Breast epithelium (tissue), 4 donors: ENCODE measurements at places on chromosomes 2 and 18.

- no peaks in the 10 kb centered on the region for H3K4me1 ChIP-seq
- no peaks in the 10 kb centered on the region for H3K36me3 ChIP-seq
Observed at GRCh38 chr18:11661430-11661829, 27.6 kb upstream of the GNAL start.

DNA sequence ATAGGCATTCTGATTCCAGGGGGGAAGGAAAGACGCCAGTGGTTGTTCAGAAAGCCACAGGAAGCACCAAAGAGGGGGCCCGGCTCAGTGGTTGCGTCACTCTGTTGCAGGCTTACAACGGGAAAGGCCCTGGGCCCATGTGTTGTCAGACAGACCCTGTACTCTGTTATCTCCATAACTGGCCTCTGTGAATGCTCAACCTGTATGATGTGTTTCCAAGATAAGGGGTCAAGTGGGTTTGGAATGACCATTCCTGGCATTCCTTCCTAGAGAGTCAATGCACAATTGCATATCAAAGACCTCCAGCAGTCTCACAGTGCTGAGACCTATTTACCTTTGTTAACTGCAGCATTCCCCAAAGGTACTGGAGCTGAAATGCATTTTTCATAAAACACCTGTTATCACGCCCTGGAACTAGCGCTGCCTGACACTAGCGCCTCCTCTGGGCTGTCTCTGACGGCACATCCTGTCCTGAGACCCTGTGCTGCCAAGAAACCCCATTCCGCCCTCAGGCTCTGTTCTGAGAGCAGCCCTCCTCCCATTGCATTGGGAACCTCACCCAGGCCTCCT, 13.2 kb upstream of the LRRFIP1 start:
- H3K27me3 ChIP-seq = no peaks in the 10 kb centered on the region
- no peak overlapping the region for H3K4me3 ChIP-seq

- H3K4me1 ChIP-seq = no peaks in the 10 kb centered on the region
- no peaks in the 10 kb centered on the region for H3K27me3 ChIP-seq
- H3K4me3 ChIP-seq = no peak overlapping the region
- H3K36me3 ChIP-seq = no peaks in the 10 kb centered on the region
Observed at GRCh38 chr2:169354244-169354643, 8.1 kb downstream of the LRP2 start.

DNA sequence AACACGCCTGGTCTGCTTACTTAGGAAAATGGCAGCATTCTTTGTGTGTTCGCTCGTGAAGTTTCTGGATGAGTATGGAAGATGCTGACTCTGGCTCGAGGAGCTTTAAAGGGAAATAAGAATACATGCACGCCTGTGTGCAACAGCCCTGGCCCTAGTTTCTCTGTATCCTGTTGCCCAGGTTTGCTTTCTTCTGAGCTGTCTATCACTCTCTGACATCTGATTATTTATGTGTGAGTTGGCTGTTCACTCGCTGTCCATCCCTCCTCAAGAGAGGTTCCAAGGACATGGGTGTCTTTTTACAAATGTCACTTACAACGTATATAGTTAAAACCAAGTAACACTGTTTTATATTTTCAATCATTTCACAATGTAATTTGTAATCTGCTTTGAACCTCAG, 16.0 kb downstream of the SLC9A2 start:
- H3K4me3 ChIP-seq = no peak overlapping the region
- no peak for DNase-seq
- H3K4me1 ChIP-seq = no peaks in the 10 kb centered on the region
- H3K36me3 ChIP-seq = no peaks in the 10 kb centered on the region
- H3K27ac ChIP-seq = no peak overlapping the region

GRCh38 chr2:148969659-148970061, 68.8 kb upstream of the LYPD6B start:
- H3K27me3 ChIP-seq = no peaks in the 10 kb centered on the region
- no peak overlapping the region for H3K27ac ChIP-seq
- no peak overlapping the region for H3K4me3 ChIP-seq
- no peaks in the 10 kb centered on the region for H3K36me3 ChIP-seq
- DNase-seq = no peak

GRCh38 chr2:55012672-55013484, 37.4 kb downstream of the RTN4 start:
- H3K27ac ChIP-seq = peak overlapping the region; percentile 84
- H3K36me3 ChIP-seq = no peaks in the 10 kb centered on the region
- H3K4me1 ChIP-seq = no peaks in the 10 kb centered on the region
- H3K4me3 ChIP-seq = no peak overlapping the region
- no peak for DNase-seq

DNA sequence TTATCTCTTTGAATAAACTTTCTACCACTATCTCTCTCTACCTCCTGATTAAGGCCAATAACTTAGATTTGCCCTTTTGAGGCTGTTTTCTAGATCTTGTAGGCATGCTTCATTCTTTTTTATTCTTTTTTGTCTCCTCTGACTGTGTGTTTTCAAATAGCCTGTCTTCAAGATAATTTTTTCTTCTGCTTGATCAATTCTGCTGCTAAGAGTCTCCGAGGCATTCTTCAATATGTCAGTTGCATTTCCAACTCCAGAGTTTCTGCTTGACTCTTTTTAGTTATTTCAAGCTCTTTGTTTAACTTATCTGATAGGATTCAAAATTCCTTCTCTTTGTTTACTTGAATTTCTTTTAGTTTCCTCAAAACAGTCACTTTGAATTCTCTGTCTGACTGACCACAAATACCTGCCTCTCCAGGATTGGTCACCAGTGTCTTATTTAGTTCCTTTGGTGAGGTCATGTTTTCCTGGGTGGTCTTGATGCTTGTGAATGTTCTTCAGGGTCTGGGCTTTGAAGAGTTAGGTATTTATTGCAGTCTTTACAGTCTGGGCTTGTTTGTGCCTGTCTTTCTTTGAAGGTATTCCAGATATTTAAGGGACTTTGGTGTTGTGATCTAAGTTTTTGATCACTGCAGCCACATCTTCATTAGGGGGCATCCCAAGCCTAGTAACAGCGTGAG, 197.3 kb upstream of the STK17B start:
- no peak overlapping the region for H3K27ac ChIP-seq
- DNase-seq = no peak
- no peaks in the 10 kb centered on the region for H3K4me1 ChIP-seq
- H3K36me3 ChIP-seq = no peaks in the 10 kb centered on the region
- no peak overlapping the region for H3K4me3 ChIP-seq

GRCh38 chr2:1731447-1731962, 12.8 kb downstream of the PXDN start:
- H3K27me3 ChIP-seq = no peaks in the 10 kb centered on the region
- no peak overlapping the region for H3K4me3 ChIP-seq
- no peak for DNase-seq

DNA sequence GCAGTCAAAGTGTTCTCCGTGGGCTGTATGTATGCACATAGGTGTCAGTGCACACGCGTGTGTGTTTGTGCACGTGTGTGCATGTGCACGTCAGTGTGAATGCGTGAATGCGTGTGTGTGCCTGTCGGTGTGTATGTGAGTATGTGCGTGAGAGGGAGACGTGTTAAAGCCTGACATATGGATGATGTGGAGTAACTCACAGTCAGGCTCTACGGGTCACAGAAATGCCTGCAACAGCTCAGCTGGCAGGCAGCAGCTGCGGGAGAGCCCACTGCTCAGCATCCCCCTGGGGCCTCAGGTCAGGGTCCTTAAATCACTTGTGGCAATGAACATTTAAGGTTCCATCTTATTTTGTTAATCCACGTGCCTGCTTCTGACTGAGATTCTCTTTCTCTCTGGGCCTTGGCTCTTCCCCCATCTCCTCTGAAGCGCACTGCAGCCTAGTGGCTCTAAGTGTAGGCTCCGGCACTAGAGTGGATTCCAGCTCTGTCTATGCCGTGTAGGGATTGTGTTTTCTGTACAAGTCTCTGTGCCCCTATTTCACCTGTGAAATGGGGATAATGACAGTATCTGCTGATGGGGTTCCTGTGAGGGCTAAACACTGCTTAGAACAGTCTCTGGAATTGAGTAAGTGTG, 63.0 kb downstream of the DYSF start:
- H3K4me1 ChIP-seq = no peaks in the 10 kb centered on the region
- H3K36me3 ChIP-seq = no peaks in the 10 kb centered on the region
- DNase-seq = no peak
- H3K27me3 ChIP-seq = no peaks in the 10 kb centered on the region
- H3K4me3 ChIP-seq = no peak overlapping the region

DNA sequence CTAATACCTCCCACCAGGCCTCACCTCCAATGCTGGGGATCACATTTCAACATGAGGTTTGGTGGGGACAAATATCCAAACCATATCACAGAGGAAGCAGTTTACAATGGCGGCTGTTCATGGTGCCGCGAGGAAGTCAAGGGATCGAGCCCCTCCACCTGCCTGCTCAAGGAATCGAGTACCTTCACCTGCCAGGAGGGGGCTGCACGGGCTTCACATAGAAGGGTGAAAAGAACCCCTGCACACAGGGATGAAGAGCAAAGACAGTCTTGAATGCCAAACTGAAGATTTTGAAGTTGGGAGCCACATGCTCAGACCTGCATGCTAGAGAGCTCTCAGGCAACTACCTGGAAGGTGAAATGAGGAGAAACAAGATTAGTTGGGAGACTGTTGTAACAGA, 110.3 kb downstream of the KCNF1 start:
- H3K4me1 ChIP-seq = no peaks in the 10 kb centered on the region
- DNase-seq = no peak
- no peaks in the 10 kb centered on the region for H3K36me3 ChIP-seq
- H3K27me3 ChIP-seq = no peaks in the 10 kb centered on the region
- no peak overlapping the region for H3K4me3 ChIP-seq

GRCh38 chr2:231182513-231182899, 15.9 kb upstream of the ARMC9 start:
- no peak overlapping the region for H3K4me3 ChIP-seq
- peak overlapping the region; percentile 62 for H3K27ac ChIP-seq
- no peaks in the 10 kb centered on the region for H3K36me3 ChIP-seq
- peaks cover 3% of the 10 kb centered on the region for H3K4me1 ChIP-seq
- H3K27me3 ChIP-seq = no peaks in the 10 kb centered on the region

- no peaks in the 10 kb centered on the region for H3K4me1 ChIP-seq
- H3K27me3 ChIP-seq = no peaks in the 10 kb centered on the region
- no peak for DNase-seq
- H3K4me3 ChIP-seq = no peak overlapping the region
- H3K27ac ChIP-seq = no peak overlapping the region
Observed at GRCh38 chr2:231343006-231343710, 52.4 kb upstream of the B3GNT7 start.

DNA sequence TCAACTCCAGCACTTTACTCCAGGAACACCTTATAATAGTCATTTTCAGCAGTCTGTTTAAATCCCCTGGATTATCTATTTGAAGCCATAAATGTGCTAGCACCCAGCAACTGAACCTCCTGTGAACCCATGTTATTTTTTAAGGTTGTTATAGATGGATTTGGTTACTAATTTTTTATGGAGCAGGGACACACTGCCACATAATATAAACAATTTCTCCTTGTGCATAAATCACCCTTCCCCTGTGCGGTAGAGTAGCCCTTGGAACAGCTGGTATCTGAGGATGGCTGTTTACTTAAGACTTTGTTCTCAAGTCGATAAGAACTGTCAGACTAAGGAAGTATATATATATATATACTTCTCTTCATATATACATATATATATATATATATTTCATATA, 367.4 kb downstream of the EPHA4 start:
- DNase-seq = no peak
- no peaks in the 10 kb centered on the region for H3K36me3 ChIP-seq
- no peak overlapping the region for H3K4me3 ChIP-seq
